ENCODE measurements at places on chromosomes 11 and 22. TPM values are rescaled to one million over a fixed set of nuclear protein-coding genes. Genes with fewer than 3 reads are reported as not detected.

Gene NOX4
- total RNA-seq, result 10.8 TPM

DNA sequence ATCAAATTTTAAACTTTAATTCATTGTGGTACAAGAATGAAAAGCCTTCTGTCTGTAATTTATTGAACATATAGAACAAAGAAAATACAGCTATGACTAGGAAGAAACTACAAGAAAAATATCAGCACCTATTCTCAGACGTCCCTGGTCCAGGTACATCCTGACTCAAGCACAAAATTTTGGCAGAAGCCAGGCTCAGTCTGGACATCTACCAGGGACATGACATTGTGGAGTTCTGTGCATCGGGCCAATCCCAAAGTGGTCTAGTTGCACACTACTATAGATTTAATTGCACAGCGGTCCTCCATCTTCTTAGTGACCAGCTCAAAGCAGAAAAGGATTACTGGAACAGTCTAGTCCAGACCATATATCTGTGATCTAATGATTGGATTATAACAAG lies 15.7 kb upstream of the CD59 start:
- DNase-seq, result no peak
- H3K4me3 ChIP-seq, result no peak overlapping the region
- H3K36me3 ChIP-seq, result peaks cover 4% of the 10 kb centered on the region
- H3K27me3 ChIP-seq, result no peaks in the 10 kb centered on the region

- no peaks in the 10 kb centered on the region for H3K27me3 ChIP-seq
- peak; percentile 87 for DNase-seq
- H3K4me1 ChIP-seq, result peaks cover 2% of the 10 kb centered on the region
Observed at GRCh38 chr11:10540915-10541560, at the start of gene RNF141. Gene RNF141, minus strand, starts transcription at chr11:10541187. Its CDS starts 7,029 bp downstream, at chr11:10534158.

- DNase-seq, result no peak
- no peaks in the 10 kb centered on the region for H3K4me1 ChIP-seq
- H3K27ac ChIP-seq, result no peak overlapping the region
- no peak overlapping the region for H3K4me3 ChIP-seq
Observed at GRCh38 chr11:20658135-20658534, 11.3 kb upstream of the NELL1 start.

DNA sequence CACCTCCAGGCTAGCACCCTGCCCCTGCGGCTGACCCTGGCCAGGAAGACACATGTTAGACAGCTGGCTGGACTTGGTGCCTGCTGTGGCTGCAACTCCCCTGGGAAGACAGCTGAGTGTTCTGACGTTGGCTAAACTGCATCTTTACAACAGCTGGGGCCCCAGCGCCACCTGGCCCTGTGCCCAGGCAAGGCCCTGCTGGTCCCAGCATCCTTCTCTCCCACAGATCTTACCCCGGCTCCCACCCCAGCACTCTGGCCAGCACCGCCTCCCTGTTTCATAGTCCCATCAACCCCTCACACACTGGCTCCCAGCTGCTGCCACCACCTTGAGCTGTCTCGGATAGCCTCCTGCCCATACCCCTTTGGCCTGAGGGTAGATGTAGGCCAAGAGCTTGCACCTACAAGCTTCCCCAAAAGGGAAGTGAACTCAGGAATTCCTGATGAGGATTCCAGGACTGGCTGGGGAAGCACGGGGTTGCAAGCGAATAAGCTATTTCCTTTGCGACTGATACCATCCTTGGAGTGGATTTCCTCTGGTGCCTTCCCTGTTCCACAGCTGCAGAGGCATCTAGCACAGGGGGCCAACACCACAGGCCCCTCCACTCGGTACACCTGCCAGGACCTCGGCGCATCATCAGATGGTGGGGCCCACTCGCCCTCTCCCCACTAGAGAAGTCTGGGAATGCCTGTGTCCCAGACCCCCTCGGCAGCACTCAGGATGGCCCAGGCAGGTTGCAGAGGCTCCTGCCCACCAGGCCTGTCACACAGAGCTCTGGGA lies 28.5 kb downstream of the RSPH14 start:
- no peaks in the 10 kb centered on the region for H3K36me3 ChIP-seq
- peak; percentile 54 for DNase-seq

Gene GAS2
- 1.9 TPM for total RNA-seq

Gene TMEM132A
- total RNA-seq, result 8.3 TPM

All from IMR-90 (cell line).